Epithelial cell of esophagus (primary cell): ENCODE measurements at places on chromosomes 12 and 14.

DNA sequence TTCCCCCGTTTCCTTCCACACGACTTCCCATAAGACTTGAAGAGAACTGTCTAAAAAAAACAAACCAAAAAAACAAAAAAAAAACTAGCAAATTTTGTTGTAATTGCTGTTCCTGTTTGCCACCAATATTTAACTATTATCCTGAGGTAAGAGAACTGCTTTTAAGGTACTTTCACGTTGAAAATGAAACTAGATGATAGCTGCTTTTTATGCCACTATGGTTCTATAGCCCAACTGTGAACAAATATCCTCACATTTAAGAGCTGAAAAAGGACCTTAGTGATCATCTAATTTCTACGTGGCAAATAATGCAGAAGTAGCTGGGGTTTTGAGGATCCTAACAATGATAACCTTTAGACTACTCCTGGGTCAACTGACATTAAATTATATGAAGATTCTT, 98.6 kb downstream of the TAOK3 start:
- DNase-seq, result no peak

DNA sequence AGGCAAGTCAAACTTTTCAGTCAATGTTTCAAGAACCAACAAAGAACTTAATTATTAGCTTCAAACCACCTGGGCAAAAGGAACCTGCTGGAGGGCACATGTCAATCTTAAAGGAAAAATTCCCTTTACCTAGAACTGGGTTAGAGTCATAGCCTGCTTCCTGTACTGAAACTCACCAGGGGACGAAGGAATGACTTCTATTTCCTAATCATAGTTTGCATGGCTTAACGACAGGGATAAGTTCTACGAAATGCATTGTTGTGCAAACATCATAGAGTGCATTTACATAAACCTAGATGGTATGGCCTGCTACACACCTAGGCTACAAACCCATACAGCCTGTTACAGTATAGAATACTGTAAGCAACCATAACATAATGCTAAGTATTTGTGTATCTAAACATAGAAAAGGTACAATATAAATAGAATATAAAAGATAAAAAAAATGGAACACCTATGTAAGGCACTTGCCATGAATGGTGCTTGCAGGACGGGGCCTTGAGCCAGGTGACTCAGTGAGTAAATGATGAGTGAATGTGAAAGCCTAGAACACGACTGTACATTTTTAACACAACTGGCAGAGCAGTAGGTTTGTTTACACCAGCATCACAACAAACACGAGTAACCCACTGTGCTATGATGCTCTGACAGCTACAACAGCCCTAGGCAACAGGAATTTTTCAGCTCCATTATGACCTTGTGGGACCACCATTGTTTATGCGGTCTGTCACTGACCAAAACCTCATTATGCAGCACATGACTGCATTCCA, 234.9 kb upstream of the CAND1 start:
- DNase-seq, result peak; percentile 88

GRCh38 chr12:100612606-100613005, 39.1 kb downstream of the GAS2L3 start:
- DNase-seq, result no peak

GRCh38 chr14:64772397-64772950, 68.2 kb downstream of the PLEKHG3 start:
- no peak for DNase-seq

DNA sequence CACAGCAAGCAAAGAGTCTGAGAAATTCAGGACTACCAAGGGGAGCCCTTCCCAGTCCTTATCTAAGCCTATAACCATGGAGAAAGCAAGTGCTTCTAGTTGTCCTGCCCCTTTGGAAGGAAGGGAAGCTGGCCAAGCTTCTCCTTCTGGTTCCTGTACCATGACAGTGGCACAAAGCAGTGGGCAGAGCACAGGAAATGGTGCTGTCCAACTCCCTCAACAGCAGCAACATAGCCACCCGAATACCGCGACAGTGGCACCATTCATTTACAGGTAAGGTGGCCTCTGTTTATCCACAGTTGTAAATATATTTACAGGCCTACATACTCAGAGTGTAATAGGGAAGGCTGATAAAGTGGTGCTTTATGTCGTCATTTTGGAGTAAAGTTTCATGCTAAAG, 176.5 kb downstream of the NAV3 start:
- DNase-seq, result no peak

- no peak for DNase-seq
Observed at GRCh38 chr14:29861996-29862395, 65.7 kb downstream of the PRKD1 start.

DNA sequence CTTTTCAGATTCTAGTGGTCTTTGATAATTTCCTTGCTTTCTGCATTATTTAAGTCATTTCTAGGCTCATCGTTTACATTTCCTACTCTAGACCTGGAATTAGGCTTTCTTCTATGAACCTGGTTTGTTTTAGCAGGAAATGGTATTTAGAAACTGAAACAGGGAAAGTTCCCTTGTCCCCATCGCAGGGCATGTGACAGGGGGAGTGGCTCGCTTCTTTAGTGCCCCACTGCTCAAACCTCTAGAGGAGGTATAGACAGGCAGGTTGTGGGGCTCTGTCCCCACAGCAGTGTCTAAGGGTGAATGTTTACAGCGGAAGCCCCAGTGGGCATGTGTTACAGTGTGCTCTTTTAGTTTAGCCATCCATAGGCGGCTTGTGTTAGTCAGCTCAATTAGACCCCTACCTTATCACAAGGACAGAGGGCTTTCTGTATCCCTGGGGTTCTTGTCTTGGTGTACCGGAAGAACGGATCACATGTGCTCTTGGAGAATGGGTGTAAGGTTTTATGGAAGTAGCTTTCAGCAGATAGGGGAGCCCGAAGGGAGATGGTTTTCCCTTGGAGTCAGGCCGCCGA, 25.0 kb downstream of the IFT81 start:
- DNase-seq, result no peak

- DNase-seq, result peak; percentile 5
Observed at GRCh38 chr12:102010265-102010994, 51.4 kb downstream of the WASHC3 start.

- DNase-seq, result no peak
Observed at GRCh38 chr12:6699259-6699988, 1.2 kb downstream of the PIANP start.

DNA sequence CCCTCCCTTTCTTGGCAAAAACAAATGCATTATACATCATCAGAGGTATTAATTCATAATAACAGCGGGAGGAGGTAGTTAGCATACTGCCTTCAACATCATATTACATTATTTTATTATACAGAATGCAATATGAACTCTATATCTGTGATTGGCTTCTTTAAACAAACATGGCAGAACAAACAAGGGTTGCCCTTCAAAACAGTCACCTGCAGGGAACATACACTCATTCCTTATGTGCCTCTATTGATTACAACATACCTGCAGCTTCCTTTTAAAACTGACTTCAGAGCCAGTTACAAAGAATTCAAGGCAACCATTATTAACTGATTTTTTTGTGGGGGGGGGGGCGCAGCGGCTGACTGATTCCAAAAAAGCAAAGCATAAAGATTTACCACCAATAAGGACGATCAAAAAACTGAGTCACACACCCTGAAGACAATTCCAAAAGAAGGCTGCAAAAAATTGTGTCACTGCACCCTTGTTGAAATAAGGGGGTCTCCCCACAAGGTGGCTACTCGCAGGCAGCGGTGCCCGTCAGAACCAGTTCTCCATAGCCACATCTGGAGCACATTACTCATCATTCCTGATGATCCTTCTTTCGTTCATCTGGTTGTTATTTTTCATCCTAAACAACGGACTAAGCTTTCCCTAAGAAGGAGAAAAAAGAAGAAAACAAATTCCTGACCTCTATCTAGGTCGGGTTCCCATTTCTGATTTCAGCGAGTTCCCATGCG, 51.8 kb downstream of the SMUG1 start:
- DNase-seq, result no peak

DNA sequence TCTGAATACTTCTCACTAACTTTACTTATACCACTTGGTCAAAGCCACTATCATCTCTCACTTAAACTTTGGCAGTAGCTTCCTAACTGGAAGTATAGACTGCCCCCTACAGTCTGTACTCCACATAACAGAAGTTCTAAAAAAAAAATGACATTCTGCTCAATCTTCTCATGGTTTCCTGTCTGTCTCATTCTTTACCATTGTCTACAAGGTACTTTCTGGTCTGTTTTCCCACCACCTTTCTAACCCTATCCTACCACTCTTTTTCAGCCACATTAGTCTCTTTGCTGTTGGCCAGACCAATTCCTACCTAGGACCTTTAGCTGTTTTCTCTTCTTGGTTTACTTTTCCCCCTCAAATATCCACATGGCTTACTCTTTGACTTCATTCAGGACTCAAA, 14.7 kb downstream of the CPSF6 start:
- peak; percentile 60 for DNase-seq

DNA sequence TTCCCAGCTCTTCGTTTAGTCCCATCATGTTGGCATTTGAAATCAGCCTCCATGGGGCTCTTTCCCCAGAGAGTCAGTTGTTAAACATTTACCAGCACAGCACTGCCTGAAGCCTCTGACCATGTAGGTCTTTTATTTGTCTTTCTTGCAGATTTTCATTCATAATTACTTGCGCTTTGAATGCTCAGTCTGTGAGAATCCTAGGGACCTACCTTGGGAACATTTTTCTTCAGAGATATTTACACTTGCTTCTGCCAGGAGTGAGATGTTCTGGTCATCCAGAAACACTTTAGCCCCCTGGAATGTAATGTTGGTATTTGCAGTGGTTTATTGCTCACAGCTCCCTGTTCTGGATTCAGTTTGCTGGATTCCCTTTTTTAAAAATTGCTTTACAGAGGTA, 41.7 kb downstream of the RPH3A start:
- DNase-seq, result no peak

DNA sequence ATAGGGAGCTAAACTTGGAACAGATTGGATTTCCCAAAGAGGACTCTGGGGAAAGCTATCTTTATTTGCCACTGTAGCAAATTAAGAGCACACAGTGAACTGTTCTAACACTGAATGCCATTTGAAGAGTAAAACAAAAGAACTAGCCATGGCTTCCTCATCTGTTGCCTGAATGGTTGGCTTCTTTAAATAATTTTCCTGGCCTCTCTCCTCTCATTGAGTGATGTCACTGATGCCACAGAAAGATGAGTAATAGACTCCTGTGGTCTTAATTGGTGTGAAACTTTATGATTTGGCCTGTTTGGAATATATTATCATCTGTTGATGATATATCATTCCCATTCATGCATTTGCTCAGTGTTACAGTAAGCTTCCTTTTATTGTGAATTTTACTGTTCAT, 42.5 kb downstream of the WDR20 start:
- DNase-seq, result peak; percentile 54

GRCh38 chr12:28171356-28172060, 18.7 kb upstream of the CCDC91 start:
- peak; percentile 29 for DNase-seq

- DNase-seq, result no peak
Observed at GRCh38 chr12:32688786-32689185, 9.7 kb downstream of the DNM1L start.

GRCh38 chr14:55733599-55733998, 153.6 kb downstream of the KTN1 start:
- no peak for DNase-seq

- DNase-seq, result peak; percentile 68
Observed at GRCh38 chr12:12561371-12562015, 1.2 kb downstream of the DUSP16 start.
